Glomerular endothelial cell (primary cell): ENCODE measurements at places on chromosomes 5 and 9. TPM values are rescaled to one million over a fixed set of nuclear protein-coding genes. Genes with fewer than 3 reads are reported as not detected.

GRCh38 chr9:135865531-135865930 lies 41.8 kb downstream of the CAMSAP1 start:
- DNase-seq, result no peak

DNA sequence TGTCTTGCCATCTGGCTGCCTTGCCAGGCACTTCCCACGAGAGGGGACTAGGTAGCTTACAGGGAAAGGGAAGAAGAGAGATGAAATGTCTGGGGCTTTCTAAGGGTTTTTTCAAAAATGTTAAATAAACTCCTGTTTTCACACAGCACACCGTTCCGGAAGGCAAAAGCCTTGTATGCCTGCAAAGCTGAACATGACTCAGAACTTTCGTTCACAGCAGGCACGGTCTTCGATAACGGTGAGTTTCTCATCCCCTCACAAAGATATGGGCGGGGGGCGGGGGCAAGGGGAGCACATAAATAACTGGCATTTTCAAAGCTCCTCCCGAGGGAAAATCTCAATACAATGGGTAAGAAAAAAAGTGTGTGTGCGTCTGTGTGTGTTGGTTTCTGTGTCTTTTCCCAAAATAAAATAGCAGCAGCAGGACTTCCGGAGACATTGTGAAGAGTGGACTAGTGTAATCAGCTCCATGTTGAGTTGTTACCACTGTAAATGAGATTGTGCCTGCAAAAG lies 189.6 kb downstream of the NR3C1 start:
- DNase-seq, result no peak

- no peak for DNase-seq
These were observed 82.7 kb downstream of the IZUMO3 start for GRCh38 chr9:24462951-24463350.

EPB41L4B gene
- total RNA-seq, result 0.88 and 1.8 TPM in 2 replicates

TMEM174 gene
- total RNA-seq, result not detected in 2 replicates

C9orf50 gene
- not detected in 2 replicates for total RNA-seq

ZFP37 gene
- total RNA-seq, result 0.64 and 1.1 TPM in 2 replicates

PCDHGA1 gene
- total RNA-seq, result 0.39 and 1.2 TPM in 2 replicates

PCDHA1 gene
- 0.06 TPM in 1 of 2 replicates, not detected in the other for total RNA-seq

DNA sequence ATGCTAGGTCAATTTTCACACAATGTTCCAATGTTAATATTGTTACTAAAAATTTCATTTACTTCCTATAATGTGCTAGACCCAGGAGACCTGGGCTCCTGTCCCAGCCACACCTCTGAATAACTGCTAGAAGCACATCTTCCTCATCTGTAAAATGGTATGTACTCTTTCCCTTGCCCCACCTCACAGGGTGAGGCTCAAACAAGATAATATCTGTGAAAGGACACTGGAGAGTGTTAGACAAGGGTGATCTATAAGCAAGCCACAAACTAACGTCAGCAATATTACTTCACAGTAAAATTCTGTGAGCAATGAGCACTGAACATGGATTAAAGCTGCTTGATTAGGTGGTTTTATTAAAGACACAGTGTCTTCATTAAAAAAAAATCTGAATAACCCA lies 186.4 kb downstream of the EPB41L4A start:
- no peak for DNase-seq

SAPCD2 gene
- 6.1 and 6.7 TPM in 2 replicates for total RNA-seq

- DNase-seq, result no peak
These were observed 7.7 kb downstream of the MAPK9 start for GRCh38 chr5:180284149-180284548.

SLCO6A1 gene
- total RNA-seq, result not detected in 2 replicates

PTGS1 gene
- total RNA-seq, result 1.1 and 4.2 TPM in 2 replicates

DNA sequence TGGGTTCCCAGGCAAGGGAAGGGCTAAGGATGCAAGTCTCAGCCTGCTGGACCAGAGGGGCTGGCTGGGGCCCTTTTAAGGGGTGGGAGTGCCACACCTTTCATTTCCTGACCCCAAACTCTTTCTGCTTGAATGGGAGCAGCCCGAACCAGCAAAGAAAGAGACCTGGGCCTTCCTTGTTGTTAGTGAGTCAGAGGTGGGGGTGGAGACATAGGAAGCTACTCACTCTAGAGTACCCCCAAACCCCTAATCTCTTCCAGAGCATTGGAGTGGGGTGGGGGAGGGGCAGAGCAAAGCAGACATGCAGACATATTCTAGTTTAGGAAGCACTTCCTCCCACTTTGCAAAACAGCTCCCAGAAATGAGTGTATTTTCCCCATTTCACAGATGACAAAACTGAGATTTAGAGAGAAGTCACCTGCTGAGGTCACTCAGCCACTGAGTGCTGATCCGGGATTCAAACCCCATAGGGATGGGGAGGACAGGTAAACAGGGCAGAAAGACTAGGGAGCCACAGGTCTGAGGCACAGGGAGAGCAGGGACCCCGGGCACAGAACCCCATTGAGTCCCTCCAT lies 6.0 kb upstream of the AQP3 start:
- no peak for DNase-seq

GRCh38 chr5:10556289-10556807 lies 7.5 kb upstream of the ANKRD33B start:
- no peak for DNase-seq

MLANA gene
- not detected in 2 replicates for total RNA-seq

SLC4A9 gene
- total RNA-seq, result 0.06 TPM in 1 of 2 replicates, not detected in the other

DNA sequence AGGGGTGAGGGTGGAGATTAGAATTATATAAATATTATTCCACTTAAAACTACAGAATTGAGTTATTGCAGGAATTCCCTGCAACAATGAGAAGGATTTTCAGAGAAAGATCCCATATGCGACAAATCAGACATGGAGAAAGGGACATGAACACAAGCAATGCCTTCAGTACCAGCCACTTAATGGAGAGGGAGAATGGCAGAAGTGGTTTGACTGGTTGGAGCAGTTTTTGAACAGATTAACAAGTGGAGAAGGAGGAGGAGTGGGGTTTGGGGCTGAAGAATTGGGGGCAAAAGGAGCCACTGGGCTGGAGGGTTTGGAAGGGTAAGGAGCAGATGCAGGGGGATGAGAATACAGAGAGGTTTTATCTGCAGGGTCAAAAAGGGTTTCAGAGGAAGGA lies 620.9 kb upstream of the PTPRD start:
- DNase-seq, result no peak

DNA sequence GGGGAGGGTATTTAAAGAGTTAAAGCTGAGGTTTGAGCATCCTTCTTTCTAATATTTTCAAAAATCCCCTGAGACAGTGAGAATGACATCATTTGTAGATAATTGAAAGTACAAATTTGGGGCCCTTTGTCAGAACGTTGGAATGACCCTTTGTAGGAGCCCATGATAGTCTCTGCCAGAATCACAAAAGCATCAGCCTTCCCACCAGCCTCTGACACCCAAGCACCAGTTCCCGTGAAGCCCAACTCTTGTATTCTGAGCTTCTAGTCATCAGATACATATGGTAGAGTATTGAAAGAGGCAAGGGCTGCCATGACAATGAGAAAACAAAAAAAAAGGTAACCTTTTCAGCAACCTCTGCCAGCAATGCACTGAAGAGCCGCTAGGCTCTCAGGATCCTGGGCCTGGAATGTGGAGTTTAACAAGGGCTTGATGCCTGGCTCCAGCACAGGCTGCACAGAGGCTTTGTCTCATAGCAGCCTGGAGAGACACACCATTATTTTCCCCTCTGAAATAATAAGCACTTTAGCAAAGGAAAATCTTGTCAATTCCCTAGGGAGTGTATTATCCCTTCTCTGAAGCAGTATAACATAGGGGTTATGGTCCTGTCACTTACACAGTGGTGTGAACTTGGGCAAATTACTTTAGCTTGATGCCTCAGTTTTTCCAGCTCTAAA lies 114.4 kb downstream of the ZNF608 start:
- no peak for DNase-seq

GRCh38 chr5:58765058-58765457 lies 182.2 kb downstream of the RAB3C start:
- DNase-seq, result no peak

- no peak for DNase-seq
These were observed 841 bp downstream of the GRK6 start for GRCh38 chr5:177427211-177427822.

GPRIN1 gene
- 12.3 and 13.1 TPM in 2 replicates for total RNA-seq

DNA sequence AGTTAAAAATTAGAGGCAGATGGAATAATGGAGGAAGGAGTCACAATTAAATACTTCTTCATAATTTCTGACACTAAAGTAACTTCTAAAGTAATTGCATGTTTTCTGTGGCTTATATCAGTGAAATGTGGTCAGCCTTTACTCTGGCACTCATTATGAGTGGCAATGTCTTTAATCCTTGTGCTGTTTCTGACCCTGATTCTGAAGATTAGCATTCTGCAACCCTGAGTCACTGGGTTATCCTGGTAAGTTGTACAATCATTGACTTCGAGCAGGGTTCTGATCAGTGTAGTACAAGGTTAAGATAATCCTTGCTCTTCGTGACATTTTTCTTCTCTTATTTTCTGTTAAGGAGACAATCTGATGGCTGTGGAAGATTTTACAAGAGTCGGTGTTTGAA lies 379.4 kb upstream of the RORB start:
- no peak for DNase-seq

- DNase-seq, result no peak
These were observed 315.4 kb downstream of the CTNND2 start for GRCh38 chr5:11588803-11589202.

- DNase-seq, result no peak
These were observed 351.5 kb upstream of the KLF9 start for GRCh38 chr9:70765946-70766345.
